ENCODE measurements at places on chromosomes 5 and 9. TPM values are rescaled to one million over a fixed set of nuclear protein-coding genes. Genes with fewer than 3 reads are reported as not detected.

DNA sequence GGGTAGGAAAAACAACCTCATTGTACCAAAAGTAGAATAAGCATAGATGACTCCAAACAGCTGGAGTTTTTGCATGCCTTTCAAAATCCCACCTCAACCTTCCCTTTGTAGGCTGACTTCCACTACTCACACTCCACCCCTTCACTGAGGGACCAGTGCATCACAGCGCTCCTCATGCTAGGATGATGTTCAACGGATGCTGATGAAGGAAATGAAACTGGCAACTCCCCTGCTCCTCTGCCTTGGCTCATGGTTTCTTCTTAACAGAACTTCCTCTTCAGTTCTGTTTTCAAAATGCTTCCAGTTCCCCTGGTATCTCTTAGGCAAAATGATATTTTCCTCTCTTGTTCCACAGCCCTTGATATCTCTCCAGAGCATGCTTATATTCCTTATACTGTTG lies 29.0 kb downstream of the LIFR start:
- no peak for DNase-seq

- no peak for DNase-seq
Observed at GRCh38 chr9:126893079-126893478, 21.5 kb upstream of the RALGPS1 start.

Gene ZNF300
- polyA plus RNA-seq: 31.6 TPM

DNA sequence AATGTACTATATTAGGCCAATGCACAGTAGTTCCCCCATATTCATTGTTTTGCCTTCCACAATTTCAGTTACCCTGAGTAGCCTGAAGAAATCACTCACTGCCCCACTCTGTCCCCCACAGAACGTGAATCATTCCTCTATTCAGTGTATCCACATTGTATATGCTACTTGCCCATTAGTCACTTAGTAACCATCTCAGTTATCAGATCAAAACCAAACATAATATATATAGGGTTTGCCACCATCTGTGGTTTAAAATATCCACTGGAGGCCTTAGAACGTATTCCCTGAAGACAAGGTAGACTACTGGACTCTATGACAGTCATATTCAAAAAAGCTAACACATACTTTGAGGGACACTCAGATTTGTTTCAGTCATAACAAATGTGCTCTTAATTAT lies 465.7 kb upstream of the RGMB start:
- DNase-seq: no peak

DNA sequence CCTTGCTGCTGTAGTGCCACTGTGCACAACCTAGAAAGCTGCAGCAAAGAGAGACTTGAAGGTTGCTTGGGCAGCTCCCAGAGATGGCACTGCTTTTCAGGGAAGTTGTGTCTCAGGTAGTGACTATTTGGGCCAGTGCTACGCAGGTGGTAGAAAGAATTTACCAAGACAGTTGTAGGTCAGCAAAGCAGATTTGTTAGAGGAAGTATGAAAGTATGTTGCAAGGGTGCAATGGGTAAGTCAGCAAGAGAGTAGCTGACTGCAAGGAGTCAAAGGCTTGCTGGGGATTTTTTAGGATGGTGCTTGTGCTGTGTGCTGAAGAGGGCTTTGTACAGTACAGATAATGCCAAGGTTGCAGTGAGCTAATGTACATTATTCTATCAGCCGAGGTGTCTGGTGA lies 33.5 kb upstream of the SPARC start:
- no peak for DNase-seq

GRCh38 chr5:68339921-68340321 lies 124.4 kb downstream of the PIK3R1 start:
- DNase-seq: no peak

DNA sequence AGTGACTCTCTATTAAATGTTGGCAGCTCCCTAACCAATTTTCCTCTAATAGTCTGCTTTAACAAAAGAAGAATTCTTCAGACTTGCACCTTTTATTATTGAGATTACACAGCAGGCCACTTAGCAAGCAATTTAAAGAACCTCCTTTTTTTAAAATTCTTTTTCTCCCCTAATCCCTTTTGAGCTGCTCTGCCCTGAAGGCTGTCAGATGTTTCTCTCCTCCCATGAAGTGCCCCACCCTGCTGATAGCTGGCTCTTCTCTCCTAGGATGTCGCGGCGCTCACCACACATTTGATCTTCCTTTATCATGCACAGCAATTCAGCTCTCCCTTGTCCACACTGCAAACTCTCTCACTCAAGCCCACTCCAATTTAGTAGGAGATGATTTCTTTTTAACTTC lies 1471.1 kb upstream of the ACO1 start:
- DNase-seq: no peak

GRCh38 chr5:56480078-56480704 lies 247.1 kb upstream of the ANKRD55 start:
- DNase-seq: no peak

DNA sequence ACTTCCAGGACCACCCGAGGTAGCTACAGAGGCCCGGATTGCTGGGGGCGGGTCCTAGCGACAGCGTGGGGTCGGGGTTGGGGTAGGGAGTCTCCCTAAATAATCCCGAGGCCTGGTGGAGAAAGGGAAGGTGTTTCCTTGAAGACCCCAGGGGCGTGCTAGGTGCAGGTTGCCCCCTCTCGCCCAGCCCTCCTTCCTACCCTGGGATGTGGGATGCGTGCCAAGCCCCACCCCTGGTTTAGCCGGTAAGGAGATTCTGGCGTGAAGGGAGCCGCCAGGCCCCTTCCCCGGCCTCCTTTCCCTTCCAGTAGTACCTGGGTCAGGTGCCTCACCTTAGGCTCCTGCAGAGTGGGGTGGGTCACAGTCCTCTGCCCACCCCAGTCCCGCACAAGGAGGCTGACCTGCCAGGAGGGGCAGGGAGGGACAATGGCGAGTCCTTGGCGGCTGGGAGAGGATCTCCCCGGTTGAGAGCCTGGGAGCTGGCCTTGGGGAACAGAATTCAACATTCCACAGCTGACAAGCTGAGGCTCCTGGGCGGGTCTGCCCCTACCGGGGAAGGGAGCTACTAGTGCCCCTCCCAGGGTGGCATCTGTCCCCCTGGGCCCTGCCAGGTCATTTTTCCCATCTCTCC lies 674 bp downstream of the TSPAN17 start:
- no peak for DNase-seq

- DNase-seq: no peak
Observed at GRCh38 chr5:173618927-173619519, 2.6 kb upstream of the BOD1 start.

- DNase-seq: no peak
Observed at GRCh38 chr5:80516826-80517225, 28.9 kb downstream of the FAM151B start.

- no peak for DNase-seq
Observed at GRCh38 chr9:97848215-97848479, 4.9 kb upstream of the FOXE1 start.

DNA sequence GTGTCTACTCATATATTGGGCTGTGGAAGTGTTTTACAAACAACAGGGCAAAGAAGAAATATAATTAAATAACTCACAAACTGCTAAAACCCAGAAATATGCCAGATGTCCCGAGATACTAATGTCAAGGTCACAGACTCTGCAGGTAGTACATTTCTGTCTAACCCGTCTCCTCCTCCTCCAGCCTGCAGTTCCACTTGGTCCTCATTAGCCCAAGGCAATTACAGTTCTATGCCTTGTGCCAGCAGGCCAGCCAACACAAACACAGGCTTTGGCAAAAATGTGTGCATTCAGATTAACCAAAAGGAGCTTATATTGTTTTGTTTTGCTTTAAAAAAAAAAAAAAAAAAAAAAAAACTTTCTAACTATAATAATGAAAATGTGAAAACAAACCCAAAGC lies 148.8 kb downstream of the MYO10 start:
- DNase-seq: no peak

Gene ACTBL2
- polyA plus RNA-seq: not detected

DNA sequence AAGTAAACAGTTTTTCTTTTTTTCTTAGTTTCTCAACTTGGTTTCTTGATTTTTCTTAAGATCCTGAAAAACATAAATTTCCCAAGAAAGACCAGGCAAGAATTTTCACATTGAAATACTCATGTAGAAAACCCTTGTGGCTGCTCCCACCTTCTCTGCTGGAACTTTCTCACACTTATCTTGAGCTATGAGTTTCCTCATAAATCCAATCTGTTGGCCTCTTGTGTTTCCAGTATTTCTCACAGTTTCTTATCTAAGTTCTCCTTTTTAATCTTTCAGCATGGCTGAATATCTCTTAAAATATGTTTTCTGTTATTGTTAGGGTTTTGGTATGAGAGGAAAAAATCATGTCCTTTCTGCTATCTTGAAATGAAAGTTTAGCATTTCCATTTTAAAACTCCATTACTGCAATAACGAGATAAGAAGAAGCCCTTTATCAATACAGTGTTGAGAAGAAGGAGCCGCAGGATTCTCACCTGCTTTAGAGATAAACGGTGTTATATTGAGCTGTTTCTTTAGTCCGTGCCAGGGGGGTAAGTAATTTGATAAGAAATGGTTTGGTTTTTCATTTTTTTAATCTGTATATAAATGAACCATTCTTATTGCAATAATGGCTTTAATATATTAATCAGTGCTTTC lies 89.3 kb downstream of the ALDH1A1 start:
- DNase-seq: no peak

Gene LCN9
- polyA plus RNA-seq: not detected

Gene FAM170A
- not detected for polyA plus RNA-seq

DNA sequence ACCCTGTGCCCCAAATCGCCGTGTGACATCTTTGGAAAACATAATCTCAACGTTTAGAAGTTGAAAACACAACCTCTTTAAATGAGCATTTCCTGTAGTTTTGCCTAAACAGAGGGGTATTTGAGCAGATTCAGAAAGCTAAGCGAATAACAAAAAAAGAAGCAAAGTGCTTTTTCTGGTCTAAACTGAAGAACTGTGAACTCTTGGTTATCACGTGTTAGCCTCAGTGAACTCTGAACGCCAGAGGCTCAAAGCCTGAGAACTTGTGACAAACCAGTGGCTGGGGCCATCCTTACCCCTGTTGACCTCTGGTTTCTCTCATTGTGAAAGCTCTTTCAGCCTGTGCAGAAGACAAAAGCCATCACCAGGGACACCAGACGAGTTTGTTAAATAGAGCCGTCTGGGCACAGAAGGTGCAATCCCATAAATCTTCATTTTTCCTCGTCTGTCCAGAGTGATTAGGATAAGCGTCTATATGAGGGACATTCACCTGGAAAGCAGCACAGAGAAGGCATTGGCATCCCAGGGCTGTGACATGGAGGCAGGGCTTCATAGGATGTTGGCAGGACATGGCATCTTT lies 61.4 kb upstream of the ICE1 start:
- DNase-seq: no peak

Gene PCDHA11
- 0.30 TPM for polyA plus RNA-seq

DNA sequence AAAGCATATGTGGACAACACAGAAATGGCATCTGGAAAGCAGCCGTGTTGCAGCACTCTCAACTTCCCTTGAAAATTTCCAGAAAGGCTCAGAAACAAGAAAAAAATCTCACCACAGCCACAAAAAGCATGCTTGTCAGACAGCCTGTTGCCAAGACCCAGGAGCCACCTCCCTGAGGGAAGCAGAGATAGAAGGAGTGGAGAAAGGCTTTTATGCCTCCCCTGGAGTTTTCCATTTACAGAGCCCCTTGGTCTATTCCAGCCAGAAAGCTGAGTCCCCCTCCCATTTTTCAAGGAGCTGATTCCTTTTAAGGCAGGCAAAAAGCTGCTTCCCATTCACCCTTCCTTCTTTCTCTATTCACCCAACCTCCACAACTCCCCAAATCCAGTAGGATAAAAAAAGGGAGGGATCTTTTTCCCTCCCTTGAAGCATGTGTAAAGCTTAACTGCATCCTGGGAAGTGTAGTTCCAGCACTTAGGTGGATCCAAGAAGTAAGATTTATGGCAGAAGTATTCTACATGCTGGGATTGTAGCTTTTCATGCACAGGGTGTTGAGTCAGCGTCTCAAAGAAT lies 37.1 kb upstream of the PALM2AKAP2 start:
- DNase-seq: no peak

- DNase-seq: no peak
Observed at GRCh38 chr5:15692706-15693381, 192.9 kb downstream of the FBXL7 start.

DNA sequence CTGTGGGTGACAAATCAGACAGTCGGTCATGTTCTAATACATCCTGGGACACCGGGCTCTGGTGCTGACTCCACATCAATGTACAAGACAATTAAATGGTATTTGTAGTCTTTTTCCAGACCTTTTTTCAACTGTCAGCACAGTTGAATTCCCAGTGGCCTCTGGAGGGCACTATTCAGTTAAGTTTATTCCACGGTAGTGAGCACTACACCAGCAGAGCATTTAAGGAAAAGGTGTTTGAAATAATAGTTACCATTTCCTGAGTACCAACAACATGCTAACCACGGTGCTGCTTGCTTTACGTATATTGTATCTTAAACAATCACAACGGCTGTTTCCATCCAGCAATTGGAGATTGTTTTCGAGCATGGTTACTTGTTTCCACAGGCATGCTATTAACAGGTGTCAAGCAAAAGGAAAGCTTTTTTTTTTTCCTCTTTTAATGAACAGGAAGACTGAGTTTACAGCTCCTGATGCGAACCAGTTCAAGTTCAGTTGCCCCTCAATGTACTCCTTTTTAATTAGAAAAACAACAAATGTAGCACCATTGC lies 186.7 kb downstream of the PDZD2 start:
- peak; percentile 51 for DNase-seq

Gene TNFSF8
- polyA plus RNA-seq: 0.52 TPM

DNA sequence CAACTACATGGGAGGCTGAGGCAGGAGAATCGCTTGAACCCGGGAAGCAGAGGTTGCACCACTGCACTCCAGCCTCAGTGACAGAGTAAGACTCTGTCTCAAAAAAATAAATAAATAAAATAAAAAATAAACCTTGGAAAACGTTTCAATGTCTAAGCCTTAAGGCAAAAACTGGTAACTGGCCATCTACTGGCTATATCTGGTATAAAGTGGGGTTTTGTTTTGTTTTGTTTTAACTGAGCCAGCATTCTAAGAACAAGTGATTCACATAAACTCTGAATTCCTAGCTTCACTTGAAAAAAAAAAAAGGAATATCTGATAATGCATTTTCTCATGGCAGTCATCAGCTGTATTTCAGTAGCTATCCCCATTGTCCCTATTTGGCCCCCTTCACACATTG lies 126.1 kb upstream of the EFNA5 start:
- DNase-seq: no peak

Gene ADRA1B
- 2.9 TPM for polyA plus RNA-seq

- DNase-seq: no peak
Observed at GRCh38 chr9:33297432-33297831, 7.1 kb downstream of the NFX1 start.

DNA sequence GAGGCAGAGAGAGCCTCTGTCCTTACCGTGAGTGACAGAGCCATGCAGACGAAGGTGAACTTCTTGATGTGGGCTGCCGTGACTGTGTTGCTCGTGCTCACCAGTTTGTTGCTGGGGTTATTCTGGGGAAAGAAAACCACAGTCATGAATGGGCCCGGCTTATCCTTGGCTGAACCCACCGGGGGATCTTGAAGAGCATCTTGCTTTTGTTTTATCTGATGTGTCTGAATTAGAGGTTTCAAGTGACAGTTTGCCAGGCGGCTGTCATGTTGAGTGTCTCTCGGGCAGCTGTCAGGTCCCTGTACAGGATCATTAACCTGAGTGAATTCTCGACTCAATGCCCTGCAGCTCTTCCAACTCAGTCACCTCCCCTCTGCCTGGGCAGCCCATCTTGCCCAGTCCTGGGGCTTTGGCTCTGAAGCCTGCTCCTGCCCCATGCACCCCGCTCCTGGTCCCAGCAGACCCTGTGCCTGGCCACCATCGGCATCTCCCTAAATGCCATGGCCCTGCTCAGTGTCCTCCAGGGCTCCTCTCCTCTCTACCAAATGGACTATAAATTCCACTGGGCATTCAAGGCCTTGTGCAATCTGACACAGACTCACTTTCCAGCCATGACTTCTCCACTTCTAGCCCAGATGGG lies 77.4 kb downstream of the OTULIN start:
- DNase-seq: no peak

All from right renal pelvis (tissue), 4 donors.